ENCODE measurements at places on chromosomes 12 and 14.

DNA sequence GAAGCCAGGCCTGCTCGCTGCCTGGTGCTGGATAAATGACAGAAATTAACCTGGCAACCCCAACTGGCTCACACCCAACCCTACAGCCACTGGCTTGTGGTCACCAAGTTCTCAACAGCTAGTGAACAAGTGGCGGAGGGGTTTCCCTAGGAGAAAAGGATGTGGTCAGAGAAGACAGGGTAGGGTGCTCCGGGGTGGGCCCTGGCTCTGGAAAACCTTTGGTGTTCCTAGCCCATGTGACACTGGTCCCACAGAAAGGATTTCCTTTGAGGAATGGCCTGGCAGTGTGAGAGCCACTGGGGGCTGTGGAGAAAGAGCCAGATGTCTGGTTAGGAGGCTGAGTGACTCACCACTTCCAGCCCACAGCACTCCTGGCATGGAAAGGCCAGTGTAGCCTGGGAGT, 8.7 kb downstream of the SYNE3 start:
- DNase-seq = no peak

DNA sequence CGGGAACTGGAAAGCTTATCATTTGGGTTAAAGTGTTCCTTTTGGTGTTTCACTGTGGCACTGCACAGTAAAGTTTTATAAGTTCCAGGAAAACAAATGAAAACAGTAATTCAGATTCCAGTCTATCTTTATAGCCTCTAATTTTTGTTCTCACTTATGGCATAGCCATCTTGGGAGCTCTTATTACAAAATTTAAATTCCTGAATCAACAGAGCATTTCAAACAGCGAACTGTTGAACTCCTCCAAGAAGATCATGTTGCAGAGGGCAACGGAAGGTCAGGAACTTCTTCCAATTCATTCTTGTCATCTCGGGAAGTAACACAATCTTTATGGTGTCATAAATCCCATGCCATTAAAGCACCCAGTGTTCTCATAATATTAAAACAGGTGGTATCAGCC, 229.1 kb downstream of the KCNC2 start:
- DNase-seq = no peak

- no peak for DNase-seq
These were observed 7.1 kb downstream of the SNRNP35 start for GRCh38 chr12:123465084-123465483.

- no peak for DNase-seq
These were observed 16.4 kb upstream of the PLD4 start for GRCh38 chr14:104908303-104908702.

DNA sequence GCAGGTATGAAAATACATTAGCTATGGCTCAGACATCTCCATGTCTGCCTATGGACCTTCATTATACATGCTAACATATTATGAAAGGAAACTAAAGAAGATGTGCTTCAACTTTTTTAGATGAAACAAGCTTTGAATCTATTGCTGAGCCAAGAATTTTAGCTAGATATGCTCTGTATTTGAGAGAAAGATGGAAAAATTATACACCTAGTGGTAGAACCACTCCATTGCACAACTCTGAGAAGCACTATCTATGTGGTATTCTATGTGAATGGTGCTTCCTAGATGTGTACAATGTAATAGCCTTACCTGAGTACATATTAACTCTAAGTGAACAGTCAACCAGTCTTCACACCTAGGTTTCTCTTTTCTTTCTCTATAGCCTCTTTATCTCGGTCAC, 17.3 kb downstream of the EPYC start:
- DNase-seq = no peak

GRCh38 chr12:27958675-27959074, 13.9 kb downstream of the PTHLH start:
- DNase-seq = no peak

GRCh38 chr14:105326891-105327694, 12.5 kb downstream of the PACS2 start:
- DNase-seq = no peak

- DNase-seq = no peak
These were observed 43.9 kb downstream of the RAB35 start for GRCh38 chr12:120072472-120073249.

- no peak for DNase-seq
These were observed 45.5 kb upstream of the GAS2L3 start for GRCh38 chr12:100528034-100528433.

DNA sequence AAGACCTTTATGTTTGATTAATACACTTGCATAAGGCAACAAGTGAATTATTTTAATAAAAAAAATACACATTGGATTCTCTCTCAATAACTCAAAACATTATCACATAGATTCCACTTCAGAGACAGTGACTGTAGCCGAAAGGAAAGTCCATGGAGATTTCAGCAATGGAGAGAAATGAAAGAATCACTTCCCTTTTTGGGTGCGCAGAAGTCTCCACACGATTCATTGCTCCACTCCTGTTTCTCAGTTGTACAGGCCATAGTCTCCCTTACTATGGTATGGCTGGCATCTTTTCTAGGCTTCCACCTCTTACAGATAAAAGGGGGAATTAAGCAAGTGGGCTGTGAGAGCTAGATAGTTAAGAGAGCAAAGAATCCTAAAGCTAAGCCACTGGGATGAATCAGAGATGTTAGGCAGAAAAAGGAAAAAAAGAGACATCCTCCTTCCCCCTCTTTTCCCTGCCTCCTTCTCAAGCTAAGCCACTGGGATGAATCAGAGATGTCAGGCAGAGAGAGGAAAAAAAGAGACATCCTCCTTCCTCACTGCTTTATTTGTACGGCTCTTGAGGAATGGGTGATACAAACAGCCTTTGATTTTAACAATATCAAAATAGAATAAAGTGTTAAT, 16.3 kb downstream of the ST8SIA1 start:
- DNase-seq = no peak

- no peak for DNase-seq
These were observed 58.7 kb upstream of the CCND2 start for GRCh38 chr12:4214877-4215228.

GRCh38 chr12:29741342-29742241, 42.1 kb downstream of the TMTC1 start:
- DNase-seq = no peak

- DNase-seq = no peak
These were observed 14.7 kb upstream of the KRT80 start for GRCh38 chr12:52206304-52207040.

GRCh38 chr12:68452078-68452715, 120.0 kb upstream of the MDM1 start:
- no peak for DNase-seq

GRCh38 chr12:44287545-44287944, 451.7 kb downstream of the TMEM117 start:
- no peak for DNase-seq

DNA sequence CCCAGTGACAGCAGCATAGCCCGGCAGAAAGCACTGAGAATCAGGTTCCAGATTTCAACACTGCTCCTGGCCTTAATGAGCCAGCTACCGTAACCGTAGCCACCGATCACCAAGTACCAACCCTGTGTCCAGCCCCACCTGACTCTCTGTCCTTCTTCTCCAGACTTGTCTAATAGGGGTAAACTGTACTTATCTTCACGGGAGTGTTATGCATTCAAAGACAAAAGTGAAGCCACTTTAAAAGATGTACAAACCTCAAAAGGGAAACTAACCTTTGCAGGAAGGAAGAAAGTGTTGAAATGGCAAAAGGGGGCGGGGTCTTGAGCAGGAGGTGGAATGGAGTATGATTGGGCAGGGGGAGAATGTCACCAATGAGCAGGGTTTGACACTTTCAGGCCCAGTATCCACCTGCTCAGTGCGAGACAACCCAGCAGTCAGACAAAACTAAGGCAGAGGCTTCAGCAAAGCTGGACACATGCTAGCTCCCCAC, 226.1 kb downstream of the CHST11 start:
- DNase-seq = no peak

- DNase-seq = no peak
These were observed 505 bp downstream of the KCNC2 start for GRCh38 chr12:75208856-75209811.

DNA sequence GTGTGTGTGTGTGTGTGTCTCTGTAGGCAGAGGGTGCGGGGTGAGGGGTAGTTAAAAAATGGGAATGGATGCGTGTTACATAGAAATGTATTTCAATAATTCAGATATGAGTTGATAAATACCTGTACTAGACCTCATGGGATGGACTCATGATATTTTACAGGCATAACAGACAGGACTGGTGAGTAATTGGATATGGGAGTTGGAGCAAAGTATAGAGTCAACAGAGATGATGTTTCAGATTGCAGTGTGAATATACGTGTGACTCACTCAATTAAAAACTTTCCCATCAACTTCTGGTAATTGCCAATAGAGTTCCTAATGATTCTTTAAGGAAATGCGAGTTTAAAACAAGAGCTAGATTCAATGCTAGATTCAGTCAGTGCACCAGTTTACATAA, 711.9 kb downstream of the C12orf50 start:
- no peak for DNase-seq

DNA sequence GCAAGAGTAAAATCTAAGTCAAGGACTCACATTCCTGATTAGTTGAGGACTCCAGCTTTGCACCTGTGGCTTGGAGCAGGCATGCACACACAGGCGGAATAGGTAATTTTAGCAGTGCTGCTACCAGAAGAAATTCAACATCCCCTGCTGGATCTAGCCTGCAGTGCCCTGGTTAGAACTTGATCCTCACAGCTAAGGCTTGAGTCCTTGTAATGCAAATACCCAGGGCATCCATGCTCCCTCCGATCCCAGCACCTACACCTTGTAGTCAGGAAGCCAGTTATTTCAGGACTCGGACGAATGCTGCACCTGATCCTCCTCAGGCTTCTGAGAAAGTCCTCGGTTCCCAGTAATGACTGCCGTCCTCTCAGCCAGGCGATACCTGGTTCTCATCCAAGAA, 309.0 kb upstream of the AMIGO2 start:
- no peak for DNase-seq

DNA sequence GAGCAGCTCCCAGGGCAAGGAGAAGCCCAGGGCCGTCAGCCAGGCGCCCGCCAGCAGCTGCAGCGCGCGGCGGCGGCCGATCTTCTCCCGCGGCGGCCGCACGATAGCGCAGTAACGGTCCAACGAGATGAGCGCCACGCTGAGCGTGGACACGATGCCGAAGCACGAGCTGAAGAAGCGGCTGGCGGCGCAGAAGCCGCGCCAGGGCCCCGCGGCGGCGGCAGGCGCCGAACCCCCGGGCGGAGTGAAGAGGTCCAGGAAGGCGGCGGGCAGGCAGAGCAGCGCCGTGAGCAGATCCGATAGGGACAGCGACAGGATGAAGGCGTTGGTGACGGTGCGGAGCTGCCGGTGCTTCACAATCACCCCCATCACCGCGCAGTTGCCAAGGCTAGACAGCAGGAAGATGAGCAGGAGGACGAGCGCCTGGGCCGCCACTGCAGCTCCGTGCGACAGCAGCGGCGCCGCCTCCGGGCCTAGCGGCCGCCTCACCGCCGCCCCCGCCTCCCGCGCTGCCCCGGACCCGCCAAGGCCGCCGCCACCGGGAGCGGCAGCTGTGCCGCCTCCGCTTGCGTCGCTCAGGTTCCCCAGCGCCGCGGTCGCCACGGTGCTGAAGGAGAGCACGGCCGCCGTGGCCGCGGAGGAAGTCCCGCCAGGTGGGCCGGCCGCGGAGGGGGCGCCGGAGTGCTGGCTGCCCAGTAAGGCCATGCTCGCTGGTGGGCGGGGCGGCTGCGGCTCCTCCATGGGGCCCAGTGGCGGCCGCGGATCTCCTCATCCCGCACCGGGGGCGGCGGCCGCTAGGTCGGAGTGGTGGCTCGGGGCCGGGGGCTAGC, 479 bp downstream of the GPR135 start:
- DNase-seq = peak; percentile 31

- DNase-seq = no peak
These were observed 14.5 kb downstream of the PLEKHG3 start for GRCh38 chr14:64718762-64719161.

DNA sequence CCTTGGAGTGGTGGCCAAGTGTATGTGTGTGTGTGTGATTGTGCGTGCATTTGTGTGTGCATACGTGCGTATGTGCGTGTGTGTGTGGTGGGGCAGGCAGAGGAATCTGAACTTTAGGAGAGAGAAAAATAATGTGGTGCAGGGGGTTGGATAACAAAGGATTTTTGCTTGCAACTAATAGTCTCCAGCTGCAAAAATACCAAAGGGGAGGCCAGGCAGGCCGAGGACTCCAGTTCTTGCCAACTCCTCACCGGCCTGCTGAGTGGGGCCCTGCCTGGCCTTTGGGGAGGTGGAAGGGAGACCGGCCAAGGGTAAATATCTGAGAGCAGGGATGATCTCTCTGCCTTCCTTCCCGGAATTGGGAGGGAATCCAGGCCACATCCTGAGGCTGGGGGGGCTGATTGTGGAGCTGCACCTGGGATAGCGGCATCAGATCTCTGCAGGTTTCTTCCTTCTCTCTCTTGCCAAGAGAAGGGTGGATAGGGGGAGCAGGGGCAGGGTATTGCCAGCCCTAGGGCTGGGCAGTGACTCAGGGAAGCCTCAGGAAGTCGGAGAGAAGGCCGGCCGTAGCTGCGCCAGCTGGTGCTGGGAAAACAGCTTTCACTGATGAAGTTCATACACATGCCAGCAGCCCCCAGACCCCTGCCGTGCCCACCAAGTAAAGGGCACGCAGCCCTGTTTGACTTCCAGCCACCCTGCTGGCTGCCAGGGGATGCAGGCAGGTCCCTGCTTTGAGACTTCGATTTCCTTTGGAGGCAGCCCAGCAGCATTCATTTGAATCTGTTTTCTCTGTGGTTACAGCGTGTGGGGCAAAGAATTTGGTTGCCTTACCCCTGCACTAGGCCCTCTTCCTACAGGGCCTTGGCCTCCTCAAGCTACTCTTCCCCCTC, 4.6 kb upstream of the LRP1-AS start:
- DNase-seq = no peak

GRCh38 chr12:111444925-111445725, 39.4 kb downstream of the SH2B3 start:
- no peak for DNase-seq

GRCh38 chr12:49955899-49956662, 5.5 kb downstream of the AQP2 start:
- DNase-seq = no peak

DNA sequence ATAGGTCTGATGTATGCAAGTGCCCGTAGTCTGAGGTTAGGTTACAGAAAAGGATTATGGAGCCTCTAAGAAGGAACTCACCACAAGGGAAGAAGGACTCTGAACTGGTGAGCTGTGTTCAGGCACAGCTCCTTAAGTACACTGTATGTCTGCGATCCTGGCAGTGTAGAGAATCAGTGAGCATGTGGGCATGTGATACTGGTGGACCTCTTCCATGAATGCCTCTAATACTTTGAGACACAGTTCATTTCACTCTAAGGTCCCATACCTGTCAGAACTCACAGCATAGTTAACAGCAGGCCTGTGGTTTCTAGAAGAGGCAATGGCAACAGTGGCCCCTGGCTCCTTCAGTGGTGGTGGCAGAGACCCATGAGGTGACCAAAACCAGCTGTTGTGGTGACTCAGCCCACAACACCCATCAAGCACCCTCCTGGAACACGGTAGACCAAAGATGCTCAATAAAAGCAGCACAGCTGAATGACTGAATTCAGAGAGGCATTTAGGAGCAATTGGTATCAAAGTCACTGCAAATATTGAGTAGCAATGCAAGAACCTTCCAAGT, 6.9 kb upstream of the OR6J1 start:
- DNase-seq = no peak

- DNase-seq = no peak
These were observed 323.7 kb downstream of the PAWR start for GRCh38 chr12:79367032-79367589.

- DNase-seq = no peak
These were observed 33.1 kb upstream of the ETFBKMT start for GRCh38 chr12:31626270-31626995.
